ENCODE measurements at places on chromosomes 11 and 22.

DNA sequence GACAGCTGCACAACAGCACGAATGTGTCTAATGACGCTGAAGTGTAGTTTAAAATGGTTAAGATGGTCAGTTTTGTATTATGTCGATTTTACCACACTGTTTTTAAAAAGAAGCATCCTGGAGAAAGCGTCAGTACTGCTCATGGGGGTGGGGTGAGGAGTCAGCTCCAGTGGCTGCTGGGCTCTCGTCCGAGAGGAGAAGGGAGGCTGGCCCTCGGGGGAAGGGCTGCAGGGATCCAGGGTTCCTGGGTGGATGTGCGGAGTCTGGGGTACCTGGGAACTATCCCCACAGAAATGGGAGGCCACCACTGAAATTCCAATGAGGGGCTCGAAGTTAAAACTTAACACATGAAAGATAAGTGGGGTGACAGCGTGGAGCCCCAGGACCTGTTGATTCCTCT is 11.9 kb downstream of the C11orf21 start:
- DNase-seq = no peak

DNA sequence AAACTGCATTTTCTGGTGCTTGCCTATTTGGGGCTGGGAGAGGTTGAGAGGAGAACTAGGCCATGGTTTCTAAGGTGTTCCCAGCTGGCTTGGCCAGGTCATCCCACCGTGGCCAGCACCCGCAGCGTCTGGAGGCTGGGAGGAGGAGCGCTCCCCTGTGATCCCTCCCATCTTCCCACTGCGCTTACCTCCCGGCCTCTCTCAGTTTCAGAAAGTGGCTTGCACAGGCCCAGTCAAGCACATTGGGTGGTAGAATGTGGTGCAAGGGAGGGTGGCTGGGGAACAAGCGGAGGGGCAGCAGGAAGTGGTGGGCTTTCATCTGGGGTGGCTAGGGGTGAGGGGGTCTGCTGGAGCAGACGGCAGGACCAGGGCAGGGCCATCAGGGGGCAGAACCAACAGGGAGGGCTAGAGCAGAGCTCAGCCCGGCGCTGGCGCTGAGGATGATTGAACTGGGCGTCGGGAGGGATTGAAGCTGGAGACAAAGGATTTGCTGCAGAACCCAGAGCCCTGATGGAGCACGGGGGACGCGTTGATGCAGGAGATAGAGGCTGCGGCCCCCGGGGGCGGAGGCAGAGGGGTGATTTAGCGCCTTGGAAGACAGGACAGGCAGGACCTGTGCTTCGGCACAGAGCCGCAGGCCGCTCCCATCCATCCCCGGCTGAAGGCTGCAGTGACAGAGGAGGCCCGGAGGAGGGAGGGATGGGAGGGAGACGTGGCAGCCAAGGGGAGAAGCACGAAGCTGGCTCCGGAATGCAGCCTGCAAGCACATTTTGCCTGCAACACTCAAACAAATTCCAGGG is 76.0 kb downstream of the TRIM29 start:
- DNase-seq = no peak

- no peak for DNase-seq
These were observed 1.0 kb downstream of the CTSD start for GRCh38 chr11:1762537-1763302.

- DNase-seq = no peak
These were observed 106.4 kb downstream of the TRAF6 start for GRCh38 chr11:36403661-36404060.

GRCh38 chr11:76756341-76756741 is 26.8 kb upstream of the TSKU start:
- DNase-seq = no peak

DNA sequence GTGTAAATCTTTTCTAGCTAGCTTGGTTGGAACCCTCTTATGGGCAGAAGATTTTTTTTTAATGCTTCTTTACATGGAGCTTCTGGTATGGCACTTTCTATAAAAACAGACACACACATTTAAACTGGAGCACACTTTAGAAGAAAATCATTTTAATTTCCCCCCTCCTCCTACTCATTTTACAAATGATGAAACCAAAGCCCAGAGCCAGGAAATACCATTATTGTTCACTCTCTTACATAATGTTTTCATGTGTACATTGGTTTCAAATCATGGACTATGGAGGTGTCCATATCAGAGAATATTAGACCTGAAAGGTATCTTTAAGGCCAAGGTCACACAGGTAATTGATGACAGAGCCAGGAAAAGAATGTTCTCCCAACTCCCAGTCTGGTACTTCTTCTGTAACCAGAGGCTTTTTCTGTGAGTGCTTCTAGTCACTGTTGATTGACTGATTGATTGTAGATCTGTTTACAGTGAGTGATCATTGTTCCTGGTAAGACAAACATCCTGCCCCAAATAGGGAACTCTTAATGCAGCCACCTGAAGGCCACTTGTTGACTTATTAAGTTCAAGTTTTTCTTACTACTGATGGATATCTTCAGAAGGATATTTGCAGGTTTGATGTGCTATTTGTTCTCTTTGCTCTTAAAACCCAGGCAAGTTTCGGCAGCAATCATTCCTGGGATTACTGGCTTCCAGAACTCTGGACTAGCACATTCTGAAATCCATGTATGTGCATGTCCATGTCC is 26.8 kb upstream of the ME3 start:
- DNase-seq = no peak

- DNase-seq = no peak
These were observed 2.9 kb upstream of the MRGPRG start for GRCh38 chr11:3221408-3222002.

GRCh38 chr11:110962921-110963320 is 250.7 kb upstream of the ARHGAP20 start:
- no peak for DNase-seq

DNA sequence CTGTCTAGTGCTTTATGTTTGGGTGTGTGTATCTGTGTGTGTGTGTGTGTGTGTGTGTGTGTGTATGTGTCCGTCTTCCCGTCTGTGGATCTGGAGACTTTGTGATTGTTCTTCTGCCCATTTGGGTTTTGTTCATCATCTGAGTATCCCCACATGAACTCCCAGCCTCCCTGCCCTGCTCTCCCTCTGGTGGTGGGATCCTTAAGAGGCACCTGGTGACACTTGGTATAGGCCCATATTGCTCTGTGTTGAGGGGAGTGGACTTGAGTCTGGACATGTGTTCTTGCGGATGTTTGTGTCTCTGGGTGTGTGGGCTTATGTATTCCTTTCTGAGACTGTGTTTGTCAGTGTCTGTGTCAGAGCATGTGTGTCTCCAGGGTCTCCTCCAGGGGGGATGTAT is 15.3 kb downstream of the RCOR2 start:
- no peak for DNase-seq

DNA sequence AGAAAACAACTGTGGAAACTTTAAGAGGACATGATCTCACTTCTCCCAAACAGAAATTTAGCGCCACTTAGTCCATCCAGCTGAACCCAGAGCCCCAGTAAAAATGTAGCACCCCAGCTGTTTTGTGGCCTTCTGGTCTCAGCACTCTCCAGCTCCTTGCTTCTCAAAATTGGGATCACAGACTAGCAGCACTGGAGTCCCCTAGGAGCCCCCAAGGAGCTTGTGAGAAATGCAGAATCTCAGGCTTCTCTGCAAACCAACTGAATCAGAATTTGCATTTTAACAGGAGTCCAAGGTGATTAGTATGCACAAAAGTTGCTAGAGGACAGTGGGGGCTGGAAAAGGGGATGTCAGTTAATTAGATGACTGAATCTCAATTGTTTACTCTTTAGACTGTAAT is 89.8 kb upstream of the FIBIN start:
- no peak for DNase-seq

DNA sequence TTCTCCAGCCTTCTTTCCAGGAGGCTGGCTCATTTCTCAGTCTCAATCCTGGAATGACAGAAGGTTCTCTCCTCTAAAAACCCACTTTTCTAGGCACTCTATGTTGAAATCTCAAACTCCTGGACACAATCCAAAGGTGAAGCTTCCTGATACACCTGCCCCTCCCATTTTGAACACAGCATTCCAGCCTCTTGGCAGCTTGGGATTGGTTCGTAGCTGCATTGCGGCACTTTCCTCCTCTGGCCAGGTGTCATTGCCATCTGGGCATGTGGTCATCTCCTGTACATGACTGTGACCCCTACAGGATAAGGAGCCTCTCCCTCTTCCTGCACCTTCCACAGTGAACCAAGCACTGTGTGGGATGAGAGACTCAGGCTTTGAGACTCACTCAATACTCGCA is 230.2 kb upstream of the B3GAT1 start:
- no peak for DNase-seq

DNA sequence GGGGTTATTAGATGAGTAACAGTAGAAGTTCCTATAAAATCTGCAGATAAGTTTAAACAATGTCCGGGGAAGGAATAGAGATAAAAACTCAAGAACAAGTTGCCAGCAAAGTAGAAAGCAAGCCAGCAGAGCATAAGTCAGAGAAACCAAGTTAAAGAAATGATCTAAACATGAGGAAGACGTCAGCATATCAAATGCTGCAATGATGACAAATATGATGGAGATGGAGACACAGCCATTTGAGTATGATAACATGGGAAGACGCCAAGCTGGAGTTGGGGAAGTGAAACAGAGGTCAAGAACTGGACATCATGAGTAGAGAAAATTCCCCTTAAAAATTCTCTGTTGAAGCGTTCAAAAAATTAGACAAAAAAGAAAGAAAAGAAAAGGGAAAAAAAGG is 571.5 kb downstream of the CNTN5 start:
- no peak for DNase-seq

DNA sequence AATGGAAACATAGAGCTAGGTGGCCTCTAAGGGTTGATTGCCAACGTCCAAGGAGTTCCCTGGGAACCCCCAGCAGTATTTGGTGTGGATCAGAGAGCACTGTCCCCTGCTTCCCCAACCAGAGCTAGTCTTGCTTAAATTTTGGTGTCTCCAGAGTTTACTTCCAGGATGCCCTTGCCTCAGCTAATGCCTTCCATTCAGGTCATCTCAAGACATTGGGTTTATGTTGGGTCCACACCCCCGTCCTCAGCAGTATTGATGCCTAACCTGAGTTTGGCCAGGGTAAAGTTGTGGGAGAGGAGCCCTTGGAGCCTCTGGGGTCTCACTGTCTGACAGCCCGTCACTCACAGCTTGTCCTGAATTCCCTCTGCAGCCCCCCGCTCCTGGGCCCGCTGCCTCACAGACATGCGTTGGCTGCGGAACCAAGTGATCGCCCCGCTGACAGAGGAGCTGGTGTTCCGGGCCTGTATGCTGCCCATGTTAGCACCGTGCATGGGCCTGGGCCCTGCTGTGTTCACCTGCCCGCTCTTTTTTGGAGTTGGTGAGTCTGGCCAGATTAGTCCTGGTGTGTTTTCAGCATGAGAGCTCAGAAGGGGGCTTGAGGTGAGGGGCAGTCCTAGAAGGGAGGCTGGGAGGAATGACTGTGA is 1.4 kb downstream of the RCE1 start:
- DNase-seq = no peak

DNA sequence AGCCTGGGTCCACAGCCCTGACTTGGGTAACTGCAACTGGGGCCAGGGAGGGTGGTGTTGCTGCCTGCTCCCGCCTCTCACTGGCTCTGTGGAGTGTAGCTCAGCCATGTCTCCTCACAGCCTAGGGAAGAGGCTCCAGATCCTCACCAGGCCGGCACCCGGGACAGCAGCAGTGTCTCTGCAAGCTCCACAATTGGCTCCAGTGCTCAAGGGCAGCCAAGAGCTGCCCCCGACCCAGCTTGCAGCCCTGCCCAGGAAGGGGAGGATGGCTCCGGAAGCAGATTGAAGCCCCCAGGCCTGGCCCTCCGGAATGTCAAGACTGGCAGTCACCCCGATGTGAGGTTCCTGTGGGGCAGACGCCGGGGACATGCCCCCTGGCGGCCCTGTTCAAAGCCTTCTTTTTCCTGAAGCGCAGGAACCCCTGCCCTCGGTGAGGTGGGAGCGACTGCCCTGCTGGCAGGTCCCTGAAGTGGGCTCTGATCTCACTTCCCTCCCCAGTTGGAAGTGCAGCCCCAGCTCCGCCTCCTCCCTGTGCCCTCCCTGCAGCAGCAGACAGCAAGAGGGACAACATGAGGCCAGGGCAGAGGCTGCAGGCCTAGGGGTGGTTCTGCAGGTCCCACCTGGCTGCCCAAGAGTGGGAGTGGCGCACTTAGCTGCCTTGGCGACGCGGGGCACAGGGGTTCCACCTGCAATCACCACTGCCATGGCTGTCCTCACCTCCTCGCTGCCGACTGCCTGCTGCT is 816.2 kb upstream of the LUZP2 start:
- no peak for DNase-seq

DNA sequence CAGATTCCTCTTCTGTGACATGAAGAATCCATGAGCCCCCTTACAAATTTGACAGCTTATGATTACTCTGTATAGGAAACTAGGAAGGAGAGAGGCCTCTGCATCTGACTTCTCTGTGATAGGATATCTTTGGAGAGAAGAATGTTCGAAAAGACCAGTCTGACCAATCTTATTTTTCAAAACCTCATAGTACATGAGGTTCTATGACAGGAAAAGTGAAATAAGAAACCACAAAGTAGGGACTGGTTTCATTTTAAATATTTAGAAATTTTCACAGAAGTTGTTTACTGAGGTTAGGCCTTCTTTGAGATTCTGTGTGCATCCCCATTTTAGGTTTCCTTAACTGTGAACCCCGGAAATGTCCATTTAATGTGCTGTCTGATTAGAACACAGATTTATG is 2.1 kb upstream of the OR4X1 start:
- DNase-seq = no peak

Measured in activated CD4-positive, alpha-beta T cell treated with anti-CD3 and anti-CD28 coated beads for 24 hours (primary cell).